Activated CD8-positive, alpha-beta memory T cell treated with anti-CD3 and anti-CD28 coated beads for 1 hour (primary cell): ENCODE measurements at places on chromosomes 4 and X.

GRCh38 chrX:49184294-49185281 lies 1.6 kb downstream of the PRICKLE3 start:
- no peak for DNase-seq

DNA sequence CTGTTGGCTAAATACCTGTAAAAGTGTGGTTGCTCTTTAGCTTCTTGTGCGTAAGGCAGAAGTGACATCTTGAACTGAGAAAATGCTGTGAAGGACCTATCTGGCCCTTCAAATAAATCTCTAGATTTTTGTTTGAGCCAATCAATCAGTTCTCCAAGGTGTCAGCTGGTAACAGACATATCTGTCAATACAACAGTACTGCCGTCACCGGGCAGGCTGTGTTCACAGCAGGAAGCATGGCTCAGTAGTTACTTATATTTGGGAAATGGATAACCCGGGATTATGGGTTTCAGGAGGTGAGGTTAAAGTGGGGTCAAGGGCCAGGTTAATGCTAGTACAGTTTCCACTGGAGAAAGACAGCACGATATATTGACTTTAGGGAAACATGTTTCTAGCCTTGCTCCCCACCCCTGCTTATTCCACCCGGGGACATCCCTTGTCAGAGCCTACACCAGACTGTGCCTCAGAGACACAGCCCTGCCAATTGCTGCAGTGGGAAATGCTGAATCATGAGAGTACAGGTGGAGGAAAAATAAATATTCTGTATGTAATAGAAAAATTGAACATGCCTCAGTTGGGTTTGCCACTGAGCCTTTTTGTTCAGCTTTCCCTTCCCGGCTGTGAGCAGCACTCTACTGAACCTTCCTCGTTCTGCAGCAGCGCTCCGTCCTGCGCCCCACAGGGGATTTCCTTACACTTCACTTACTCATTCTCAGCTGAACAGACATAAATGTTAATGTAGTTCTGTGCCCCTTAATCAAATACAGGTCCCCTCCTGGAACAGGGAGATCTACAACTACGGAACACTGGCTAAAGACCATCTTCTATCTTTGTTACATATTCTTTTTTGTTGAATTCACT lies 121.1 kb downstream of the MGST2 start:
- no peak for DNase-seq

GRCh38 chr4:63348735-63349673 lies 1060.2 kb downstream of the TECRL start:
- no peak for DNase-seq

GRCh38 chrX:148385471-148385870 lies 114.9 kb upstream of the AFF2 start:
- DNase-seq: no peak

- DNase-seq: no peak
These were observed 18.9 kb downstream of the LAMP2 start for GRCh38 chrX:120450163-120450562.

DNA sequence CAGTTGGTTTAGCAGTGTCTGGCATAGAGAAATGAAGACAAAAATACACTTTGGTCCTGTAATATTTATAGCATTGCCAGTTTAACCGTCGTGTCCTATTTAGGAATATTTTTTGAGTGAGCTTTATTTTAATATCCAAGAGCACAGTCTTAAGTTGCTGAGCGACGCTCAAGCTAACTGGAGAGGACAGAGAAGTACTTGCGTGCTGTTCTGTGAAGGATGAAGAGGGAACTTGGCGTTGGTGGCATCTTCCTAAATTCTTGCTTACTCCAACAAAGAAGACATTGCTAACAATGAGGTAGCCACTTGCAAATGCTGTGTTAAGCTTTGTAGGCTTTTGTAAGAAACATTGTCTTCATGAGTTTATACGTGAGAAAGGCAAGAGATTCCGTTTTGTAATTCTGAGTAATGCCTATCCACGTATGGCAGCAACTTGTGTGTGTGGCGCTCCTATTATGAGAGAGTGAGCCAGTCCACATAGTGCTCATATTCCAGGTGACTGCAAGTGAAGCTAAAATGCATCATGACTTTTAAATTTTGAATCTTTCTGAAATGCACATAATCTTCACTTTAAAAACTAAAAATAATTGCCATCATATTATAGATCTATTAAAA lies 50.6 kb downstream of the SYNPO2 start:
- no peak for DNase-seq

- DNase-seq: no peak
These were observed 10.2 kb upstream of the TMEM185A start for GRCh38 chrX:149641835-149642234.

GRCh38 chr4:53767482-53767881 lies 176.2 kb upstream of the LNX1 start:
- DNase-seq: no peak

- DNase-seq: no peak
These were observed at the start of gene SMARCA1 for GRCh38 chrX:129523079-129523911. SMARCA1 (minus strand) TSS chrX:129523490; CDS start chrX:129523370, 120 bp downstream.

DNA sequence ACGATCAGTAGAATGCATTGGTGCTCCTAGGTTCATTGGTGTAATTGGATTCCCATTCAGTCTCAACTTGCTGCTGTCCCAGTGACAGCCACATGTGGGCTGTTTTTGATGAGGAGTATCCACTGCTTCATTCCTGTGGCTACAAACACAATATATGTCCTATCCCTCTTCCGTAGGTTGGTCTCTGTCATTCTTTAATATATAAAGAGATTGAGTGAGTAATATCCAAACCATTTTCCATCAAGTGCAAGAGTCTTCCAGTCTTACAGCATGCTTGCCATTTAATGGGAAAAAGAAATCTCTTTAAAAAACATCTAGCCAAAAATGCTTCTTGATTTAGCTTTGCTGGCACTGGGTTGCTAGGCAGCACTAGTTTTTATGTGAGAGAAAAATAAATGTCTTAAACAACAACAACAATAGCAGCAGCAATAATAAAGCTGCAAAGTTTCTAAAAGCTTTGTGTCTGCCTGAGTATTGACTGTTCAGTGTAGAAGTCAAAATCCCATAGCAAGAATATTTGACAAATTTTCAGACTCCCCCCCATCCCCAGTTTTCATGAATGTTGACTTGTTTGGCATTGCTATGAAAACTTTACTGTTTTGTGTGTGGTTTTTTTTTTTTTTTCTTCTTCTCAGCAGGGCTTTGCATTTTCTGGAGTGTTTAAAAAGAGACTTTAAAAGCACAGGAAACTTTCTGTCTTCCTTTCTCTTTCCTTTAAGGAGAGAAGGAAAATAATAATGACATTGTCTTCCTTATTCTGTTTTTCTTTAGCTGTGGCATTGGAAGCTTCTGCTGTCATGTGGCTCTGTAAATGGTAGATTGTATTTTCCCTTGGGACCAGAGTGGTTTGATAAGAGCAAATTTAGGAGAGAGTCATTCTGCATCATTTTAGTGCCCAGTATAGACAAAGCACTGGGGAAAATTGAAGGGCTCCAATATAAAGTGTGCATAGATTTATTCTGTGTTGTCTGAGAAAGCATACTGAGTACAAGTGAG lies 244.3 kb downstream of the ARHGAP10 start:
- DNase-seq: no peak

DNA sequence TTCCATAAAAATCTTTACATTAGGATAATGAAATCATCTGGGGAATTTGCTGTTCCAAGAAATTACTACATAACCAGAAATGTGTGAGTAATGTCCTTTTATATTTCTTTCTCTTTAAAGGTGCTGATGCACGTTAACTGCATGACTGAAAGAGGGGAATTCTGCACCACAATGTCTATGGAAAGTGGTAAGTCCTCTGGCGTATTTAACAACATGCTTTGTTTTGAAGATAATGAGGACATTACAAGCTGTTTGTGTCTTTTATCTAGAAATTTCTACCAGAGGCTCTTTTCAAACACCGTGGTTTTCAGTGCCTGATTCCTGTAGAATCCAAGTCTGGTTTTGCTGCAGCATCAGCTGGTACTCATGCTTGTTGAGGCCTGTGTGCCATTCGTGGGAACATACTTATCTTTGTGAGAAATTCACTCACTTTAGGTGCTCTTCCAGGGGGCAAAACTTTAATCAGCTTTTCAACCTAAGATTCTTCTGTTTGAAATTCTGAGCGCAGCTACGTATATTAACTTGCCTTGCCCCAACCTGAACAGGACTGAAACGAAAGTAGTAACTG lies 257.2 kb downstream of the PDHA2 start:
- DNase-seq: no peak

- DNase-seq: no peak
These were observed 662 bp downstream of the UBA1 start for GRCh38 chrX:47194194-47194787.

- DNase-seq: no peak
These were observed 1.8 kb downstream of the PLXNA3 start for GRCh38 chrX:154459832-154460231.

- no peak for DNase-seq
These were observed 575.9 kb downstream of the MID1IP1 start for GRCh38 chrX:39377157-39377556.
